ENCODE measurements at places on chromosomes 5 and 9.

- DNase-seq = no peak
Measured at GRCh38 chr5:66186108-66186507, 42.0 kb downstream of the SREK1 start.

GRCh38 chr5:145834917-145835847 is at the start of gene PRELID2:
Gene PRELID2 (minus strand): TSS chr5:145835342. CDS start chr5:145835251, 91 bp downstream.
- peak; percentile 17 for DNase-seq

DNA sequence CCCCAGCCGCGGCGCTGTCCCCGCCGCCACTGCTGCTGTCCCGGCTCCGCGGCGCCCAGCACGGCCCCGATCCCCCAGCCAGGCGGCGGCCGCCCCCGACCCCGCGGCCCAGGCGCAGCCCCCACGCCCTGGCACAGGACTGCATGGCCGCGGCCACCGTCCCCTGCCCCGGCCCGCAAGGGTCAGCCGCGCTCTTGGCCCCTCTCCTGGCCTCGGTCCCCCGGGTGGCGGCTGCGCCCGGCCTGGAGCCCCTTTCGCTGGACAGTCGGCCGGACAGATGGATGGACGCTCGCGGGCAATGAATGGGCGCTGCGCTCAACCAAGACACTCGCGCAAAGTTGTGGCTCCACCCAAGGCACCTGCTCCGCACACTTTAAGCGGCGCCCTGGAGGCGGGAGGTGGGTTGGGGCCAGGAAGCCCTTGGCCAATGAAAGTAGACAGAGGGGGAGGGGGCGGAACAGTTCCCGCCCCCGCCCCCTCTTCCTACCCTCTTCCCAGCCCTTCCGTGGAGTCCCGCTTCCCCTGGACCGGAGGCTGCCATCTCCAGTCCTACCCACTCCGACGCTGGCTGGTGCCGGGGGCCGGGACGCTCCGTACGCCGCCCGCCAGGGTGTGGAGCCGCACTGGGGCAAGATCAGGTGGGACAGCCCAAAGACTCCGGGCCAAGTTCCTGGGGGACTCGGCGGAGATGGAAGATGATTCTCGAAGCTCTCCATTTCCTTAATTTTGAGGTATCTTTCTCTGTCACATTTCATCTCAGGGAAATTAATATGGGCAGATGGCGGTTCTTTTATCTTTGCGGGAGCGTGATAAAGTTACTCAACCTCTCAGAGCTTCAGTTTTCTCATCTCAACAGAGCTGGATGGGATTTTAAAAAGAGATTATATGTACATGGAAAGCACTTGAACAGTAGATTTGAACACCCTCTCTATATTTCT is at the start of gene GLDC:
GLDC (minus strand) TSS at position 375 of the 938 bp plus-strand sequence; CDS start at position 145, 230 bp downstream.
- no peak for DNase-seq

GRCh38 chr9:109242014-109242413 is 75.0 kb upstream of the FRRS1L start:
- DNase-seq = no peak

DNA sequence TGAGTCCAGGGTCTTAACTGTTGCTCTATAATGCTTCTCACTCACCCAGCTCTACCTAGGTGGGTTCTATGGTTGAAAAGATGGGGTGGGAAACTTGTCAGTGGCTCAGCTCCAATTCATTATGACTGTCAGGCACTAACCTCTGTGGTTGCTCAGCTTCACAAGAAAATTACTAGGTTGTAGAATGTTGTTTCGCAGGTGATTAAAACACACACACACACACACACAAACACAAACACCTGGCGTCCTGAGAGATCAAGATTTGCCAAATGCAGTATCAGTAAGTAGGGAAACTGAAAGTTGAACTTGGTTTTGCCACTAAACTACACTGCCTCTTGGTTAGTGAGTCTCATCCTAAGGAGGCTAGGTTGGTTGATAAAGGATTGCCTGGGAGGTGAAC is 2.8 kb downstream of the MCCC2 start:
- DNase-seq = no peak

- no peak for DNase-seq
Measured at GRCh38 chr5:154418344-154418820, 27.4 kb upstream of the SAP30L start.

DNA sequence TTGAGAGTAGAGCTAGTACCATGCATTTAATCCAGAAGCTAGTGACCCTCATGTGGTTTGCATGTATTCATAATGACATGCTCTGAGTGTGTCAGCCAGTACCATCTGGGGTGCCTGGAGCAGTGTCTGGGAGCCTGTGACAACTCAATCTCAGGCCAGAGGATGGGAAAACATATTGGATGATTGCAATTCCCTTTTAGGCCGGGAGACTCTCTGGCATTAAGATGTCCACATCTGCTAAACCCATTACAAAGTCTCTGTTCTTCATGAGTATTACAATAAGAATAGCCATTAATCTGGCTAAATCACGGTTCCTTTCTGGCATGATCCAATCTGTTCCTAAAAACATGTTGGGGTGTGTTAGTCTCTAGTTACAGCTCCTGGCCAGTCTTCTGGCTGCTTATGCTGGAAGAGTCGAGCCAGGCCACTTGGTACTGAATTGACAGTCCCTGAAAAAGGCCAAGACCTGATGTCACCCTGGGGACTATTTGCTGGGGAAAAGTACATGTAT is 475.7 kb downstream of the ENC1 start:
- DNase-seq = no peak

DNA sequence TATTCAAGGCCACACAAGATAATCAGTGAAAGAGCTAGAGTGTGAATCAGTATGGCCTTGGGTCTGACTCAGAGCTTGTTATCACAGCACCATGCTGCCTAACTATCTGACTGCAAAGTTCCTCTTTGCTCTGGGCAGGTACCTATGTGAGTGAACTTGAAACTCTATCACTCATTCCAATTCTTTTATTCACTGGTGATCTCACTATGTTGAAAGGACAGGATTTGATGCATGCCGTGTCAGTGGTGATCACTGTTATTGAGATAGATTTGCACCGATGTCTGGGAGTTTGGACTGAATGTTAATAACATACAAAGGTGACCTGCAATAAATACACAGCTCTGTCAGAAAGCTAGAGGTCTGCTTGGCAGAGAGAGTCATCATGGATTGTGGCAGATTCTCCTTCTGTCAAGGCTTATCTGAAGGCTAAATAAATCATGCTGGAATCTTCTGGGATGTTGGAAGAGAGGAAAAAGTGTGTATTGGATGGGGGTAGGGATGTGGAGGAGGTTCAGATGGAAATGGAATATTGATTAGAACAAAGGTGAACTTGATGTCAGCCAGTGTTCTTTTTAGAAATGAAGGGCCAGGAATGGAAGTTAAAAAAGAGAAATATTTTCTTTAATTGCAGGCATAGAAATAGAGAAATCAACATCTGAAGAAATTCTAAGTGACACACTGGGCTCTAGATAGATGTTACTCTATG is 91.8 kb upstream of the TNC start:
- DNase-seq = no peak

DNA sequence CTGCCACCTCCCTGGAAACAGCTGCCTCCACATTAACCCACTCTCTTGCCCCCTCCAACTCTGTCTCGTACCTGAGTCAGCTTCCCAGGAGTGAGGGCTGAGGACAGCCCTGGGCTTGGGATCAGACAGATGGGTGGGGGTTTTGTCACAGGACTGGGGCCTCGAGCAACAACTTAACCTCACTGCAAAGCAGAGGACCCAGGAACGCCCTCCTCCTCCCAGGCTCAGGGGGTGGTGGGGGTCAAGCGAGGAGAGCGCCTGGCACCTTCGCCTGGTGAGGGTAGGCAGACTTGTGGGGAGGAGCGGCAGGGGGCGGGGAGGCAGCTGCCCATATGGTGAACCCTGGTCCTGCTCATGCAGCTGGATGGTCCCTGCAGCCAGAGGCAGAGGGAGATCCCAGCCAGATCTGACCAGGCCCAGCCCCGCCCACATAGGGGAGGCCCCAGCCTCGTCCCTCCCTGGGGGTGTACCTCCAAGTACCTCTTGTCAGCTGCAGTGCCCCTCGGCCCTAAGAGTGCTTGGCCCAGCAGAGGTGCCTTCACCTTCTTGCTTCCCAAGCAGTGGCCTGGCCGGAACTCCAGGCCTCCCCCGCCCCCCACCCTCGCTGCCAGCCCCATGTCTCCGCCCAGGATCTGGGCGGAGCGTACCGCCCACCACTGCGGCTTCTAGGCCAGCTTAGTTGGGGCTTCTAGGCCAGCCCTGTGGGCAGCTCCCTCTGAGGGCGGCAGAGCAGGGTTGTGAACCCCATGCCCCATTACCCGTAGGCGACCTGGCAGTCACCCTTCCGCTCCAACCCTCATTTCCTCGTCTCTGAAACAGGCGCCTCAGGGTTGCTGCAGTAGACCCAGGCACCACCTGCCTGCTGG is at the start of gene SARDH:
SARDH (minus strand) TSS at position 579 of the 866 bp plus-strand sequence. CDS start 4,179 bp downstream, outside the sequence.
- no peak for DNase-seq

DNA sequence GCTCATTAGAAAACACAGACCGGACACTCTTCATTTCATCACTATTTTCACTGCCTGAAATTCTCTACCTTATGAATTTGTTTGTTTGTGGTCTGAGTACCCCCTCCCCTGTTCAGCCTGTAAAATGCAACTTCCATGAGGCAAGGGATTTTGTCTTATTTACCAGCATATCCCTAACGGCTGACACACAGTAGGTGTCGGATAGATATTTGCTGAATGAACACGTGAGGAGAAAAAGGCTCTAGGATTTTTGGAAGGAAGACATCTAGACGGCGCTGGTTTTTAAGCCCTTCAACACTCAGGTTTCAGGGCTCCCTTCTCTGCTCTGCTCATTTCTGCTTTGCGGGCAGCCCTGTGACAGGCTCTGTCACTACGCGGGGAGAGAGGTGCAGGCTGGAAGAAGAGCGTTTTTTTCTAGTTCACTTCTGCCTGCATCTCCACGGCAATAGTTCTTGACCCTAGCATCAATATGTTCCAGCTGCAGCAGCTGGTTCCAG is 41.0 kb downstream of the KCNMB1 start:
- no peak for DNase-seq

GRCh38 chr9:1332156-1332555 is 282.0 kb downstream of the DMRT2 start:
- DNase-seq = no peak

DNA sequence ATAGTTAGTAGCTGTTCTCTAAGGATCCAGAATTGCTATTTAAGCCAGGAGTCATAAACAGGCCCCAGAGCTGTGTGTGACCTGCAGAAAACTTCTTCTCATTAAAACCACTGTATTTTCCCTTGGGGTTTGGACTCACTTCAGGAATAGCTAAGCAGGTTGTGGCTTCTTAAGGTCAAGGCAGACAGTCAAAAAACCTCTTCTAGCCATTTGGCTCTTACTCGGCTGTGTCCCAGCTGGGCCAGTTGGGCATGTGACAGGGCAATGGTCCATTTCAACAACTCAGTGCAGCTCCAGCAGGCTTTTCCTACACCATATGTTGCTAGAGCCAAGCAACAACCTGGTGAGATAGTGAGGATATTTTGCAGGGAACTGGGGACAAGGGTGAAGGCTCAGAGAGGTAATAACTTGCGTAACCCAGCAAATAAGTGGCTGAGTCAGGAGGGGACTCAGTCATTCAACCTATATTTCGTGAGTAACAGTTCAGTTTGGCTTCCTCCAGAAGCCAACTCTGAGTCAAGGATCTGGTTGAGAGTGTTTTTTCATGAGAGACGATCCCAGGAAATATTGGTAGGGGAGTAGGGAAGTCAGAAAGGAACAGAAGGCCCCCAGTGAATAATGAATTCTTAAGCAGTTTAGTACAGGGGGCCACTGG is 115.4 kb upstream of the PPP2R2B start:
- no peak for DNase-seq

DNA sequence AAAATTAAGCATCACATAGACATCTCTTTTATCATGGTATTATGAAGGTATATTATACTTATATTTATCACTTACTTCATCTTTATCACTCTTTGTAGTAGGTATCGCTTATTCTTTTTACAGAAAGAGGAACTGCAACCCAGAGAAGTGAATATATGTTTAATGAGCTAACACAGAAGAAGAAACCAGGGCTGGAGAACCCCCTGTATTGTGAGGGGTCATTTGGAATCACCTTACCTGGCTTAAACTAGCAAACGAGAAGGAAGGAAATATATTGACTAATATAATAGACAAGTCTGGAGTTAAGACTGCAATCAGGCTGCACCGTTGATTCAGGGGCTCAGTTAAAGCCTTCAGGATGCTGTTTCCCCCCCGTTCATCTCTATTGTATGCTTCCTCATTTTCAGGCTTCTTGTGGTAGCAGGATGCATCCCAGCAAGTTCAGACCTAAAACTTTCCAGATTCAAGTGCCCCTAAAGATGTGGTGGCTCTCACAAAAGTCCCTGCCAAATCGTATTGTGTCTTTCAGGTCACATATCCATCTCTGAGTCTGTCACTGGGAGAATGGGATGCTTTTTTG is 146.4 kb downstream of the GCNT1 start:
- DNase-seq = no peak

- no peak for DNase-seq
Measured at GRCh38 chr9:120616966-120617935, 37.3 kb upstream of the CDK5RAP2 start.

- DNase-seq = no peak
Measured at GRCh38 chr5:72402959-72403628, 82.9 kb downstream of the PTCD2 start.

DNA sequence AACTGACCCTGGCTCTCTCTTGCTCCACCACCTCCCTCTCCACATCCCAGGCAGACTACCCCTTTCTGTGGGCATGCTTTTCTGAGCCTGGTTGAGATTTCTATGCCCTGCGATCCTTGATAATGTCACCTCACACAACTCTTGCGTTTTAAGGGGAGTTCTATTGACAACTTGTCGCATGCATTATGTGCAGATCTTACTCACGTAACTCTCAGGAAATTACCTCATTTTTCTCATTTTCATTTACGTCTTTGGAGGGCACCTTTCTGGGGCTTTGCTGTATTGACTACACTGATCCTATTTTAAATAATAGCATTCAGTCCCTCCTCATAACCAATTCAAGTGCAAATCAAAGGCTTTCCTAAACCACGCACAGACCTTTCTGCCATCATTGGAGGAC is 140.4 kb upstream of the WWC1 start:
- no peak for DNase-seq

GRCh38 chr5:150616024-150616470 is 24.4 kb upstream of the SYNPO start:
- DNase-seq = no peak

DNA sequence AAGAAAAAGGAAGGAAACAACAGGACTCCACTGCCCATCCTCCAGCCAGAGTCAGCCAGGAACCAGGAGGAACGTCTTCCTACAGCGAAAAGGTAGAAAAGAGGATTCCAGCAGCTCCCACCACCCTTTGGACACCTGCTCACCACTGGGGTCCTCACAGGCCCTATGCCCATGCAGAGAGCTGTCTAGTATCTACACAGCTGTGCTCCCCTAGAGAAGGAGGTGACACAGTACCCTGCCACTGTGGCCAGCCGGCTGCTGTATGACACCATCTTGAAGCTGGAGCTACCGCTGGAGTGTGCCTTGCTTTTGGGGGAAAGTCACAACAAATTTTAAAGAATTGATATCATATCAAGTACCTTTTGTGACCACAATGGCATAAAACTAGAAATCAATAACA is 92.6 kb downstream of the GTF3C4 start:
- DNase-seq = no peak

- peak; percentile 87 for DNase-seq
Measured at GRCh38 chr9:8694983-8695588, 895.5 kb upstream of the DMAC1 start.

DNA sequence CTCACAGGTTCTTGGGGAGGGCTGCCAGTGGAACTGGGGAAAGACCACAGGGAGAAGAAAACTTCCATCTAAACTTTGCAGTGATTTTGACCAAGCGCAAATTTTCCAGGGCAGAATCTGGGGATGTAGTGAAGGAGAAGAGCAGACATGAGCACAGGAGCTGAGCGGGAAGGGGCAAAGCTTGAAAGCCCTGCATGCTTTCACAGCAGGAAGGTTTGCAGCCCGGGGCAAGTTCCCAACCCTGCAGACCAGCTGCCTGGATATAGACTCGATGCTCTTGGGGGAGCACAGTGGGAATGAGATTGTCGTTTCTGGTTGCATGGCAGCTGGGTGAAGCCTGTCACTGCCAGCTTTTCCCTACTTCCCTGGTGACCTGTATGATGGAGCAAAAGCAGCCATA is 276.8 kb upstream of the RORB start:
- no peak for DNase-seq
